ENCODE measurements at places on chromosomes 6 and 20.

DNA sequence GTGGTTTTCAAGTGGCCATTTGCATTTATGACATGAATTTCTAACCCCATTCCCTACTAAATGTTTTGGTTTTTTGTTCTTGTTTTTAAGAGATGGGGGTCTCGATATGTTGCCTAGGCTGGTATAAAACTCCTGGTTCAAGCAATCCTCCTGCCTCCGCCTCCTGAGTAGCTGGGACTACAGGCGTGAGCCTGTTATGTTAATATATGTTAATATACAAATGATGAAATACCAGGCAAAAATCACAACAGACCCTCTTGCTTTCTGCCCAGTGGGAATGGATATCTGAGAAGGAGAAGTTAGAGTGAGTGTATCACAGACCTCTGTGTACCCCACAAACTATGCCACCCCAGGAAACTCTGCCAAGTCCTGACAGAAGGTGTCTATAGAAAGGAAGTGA is 66.2 kb downstream of the CDC40 start:
- no peak for DNase-seq

- no peak for DNase-seq
These were observed 18.4 kb upstream of the SPAG4 start for GRCh38 chr20:35597186-35597585.

- DNase-seq: peak; percentile 71
These were observed 92.8 kb downstream of the CLIC5 start for GRCh38 chr6:45922728-45923351.

- DNase-seq: no peak
These were observed 178.1 kb upstream of the MOCS1 start for GRCh38 chr6:40112350-40112749.

DNA sequence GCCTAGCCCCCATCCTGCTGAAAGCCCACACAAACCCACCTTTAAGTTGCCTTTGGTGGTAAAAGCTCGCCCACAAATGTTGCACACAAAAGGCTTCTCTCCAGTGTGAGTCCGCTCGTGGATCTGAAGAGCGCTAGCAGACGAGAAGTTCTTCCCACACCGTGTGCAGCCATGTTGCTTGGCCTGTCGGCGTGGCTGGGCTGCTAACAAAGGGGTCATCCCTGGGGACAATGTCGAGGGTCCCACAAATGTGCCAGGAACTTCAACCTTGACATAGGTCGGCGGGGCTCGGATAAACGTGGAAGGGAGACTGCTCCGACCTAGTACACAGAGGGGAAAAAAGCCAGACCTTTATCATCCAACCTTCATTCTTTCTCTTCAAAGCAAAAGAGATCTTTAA is 13.5 kb downstream of the SALL4 start:
- no peak for DNase-seq

GRCh38 chr20:6533761-6534479 is 233.6 kb upstream of the BMP2 start:
- DNase-seq: no peak

DNA sequence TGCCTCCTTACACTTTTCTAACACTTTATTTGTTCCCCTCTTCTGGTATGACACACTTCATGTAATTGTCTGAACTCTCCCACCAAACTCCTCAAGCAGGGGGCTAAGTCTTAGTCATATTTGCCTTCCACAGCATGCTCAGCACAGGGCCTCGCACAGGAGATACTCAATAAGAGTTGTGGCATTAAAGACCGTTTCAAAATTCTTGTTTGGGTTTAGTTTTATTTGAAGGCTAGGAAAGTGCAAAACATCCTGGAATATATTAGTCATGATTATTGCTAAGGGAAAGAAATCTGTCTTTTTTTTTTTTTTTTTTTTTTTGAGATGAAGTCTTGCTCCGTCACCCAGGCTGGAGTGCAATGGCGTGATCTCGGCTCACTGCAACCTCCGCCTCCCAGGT is 137.6 kb upstream of the ECI2 start:
- DNase-seq: no peak

GRCh38 chr6:52519618-52520017 is 57.2 kb downstream of the TRAM2 start:
- DNase-seq: no peak

- DNase-seq: no peak
These were observed 62.7 kb downstream of the ANKS1A start for GRCh38 chr6:34951731-34952130.

DNA sequence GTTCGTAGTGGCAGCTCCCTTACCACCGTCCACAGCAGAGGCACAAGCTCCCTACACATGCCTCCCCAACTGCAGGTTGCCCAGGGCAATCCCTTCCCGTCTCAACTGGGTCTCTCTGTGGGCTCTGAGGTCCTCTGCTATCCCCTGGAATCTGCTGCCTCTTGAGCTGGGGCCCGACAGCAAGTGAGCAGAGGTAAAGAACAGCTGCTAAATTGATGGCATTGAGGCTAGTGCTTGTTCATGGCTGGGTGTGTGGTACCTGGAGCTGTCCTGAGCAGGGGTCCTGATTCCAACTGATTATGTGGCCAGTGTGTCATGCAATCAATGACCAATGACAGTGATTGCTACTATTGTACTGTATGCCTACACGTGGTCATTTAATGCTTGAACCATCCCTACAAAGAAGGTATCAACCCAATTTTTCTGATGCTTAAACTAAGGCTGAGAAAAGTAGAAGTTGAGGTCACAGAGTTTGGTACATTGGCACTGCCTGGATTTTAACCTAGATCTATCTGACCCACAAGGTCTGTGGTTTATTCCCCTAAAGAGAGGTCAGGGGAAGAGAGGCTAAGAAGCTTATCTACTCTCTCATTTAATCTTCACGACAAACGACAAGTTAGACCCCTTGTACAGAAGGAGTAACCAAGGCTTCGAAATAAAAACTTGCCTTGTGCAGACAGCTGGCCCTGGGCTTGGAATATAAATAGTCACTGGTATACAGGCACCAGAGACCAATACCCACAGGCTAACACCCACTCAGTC is 41.1 kb downstream of the HNF4A start:
- no peak for DNase-seq

- DNase-seq: peak; percentile 54
These were observed 26.2 kb downstream of the BCAS1 start for GRCh38 chr20:54044156-54044555.

GRCh38 chr6:14747881-14748520 is 497.9 kb upstream of the JARID2 start:
- DNase-seq: peak; percentile 51

- no peak for DNase-seq
These were observed 10.0 kb downstream of the YTHDF1 start for GRCh38 chr20:63205896-63206295.

GRCh38 chr6:36817847-36818246 is 21.4 kb downstream of the CPNE5 start:
- no peak for DNase-seq

- no peak for DNase-seq
These were observed 3.3 kb downstream of the PTPRK start for GRCh38 chr6:128517124-128517523.

DNA sequence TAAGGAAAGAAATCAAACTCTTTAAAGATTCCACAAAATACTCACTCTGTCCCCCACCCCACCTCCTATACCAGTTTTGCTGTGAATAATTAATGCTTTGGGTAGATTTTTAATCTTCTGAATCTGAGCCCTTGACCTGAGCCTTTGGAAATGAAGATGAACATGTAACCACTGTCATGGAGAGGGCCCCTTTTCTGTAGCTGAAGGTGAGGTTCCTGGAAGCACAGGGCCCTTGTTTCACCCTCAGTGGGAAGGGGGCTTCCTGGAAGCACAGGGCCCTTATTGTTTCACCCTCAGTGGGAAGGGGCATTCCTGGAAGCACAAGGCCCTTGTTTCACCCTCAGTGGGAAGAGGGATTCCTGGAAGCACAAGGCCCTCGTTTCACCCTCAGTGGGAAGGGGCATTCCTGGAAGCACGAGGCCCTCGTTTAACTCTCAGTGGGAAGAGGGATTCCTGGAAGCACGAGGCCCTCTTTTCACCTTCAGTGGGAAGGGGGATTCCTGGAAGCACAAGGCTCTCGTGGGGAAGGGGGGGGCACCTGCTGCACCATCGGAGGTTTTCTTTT is 75.7 kb downstream of the DACT2 start:
- DNase-seq: no peak

GRCh38 chr6:91152824-91153223 is 566.0 kb upstream of the MAP3K7 start:
- no peak for DNase-seq

DNA sequence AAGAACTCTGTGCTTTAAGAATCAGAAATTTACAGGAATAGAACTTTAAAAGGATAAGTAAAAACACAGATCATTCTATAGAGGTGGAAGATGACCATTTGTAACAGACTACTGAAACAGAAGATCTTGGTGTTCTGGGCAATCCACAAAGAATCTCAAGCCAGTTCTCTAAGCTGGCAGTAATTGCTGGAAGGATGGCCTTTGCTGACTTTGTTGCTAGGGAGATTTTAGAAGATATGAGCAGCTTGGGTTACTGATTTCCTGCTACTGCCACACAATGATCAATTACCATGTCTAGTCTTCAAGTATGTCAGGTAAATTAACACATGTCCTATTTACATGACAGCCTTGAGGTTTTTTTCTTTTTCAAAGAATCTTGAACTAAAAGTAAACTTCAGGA is 31.1 kb downstream of the SNAP91 start:
- no peak for DNase-seq

DNA sequence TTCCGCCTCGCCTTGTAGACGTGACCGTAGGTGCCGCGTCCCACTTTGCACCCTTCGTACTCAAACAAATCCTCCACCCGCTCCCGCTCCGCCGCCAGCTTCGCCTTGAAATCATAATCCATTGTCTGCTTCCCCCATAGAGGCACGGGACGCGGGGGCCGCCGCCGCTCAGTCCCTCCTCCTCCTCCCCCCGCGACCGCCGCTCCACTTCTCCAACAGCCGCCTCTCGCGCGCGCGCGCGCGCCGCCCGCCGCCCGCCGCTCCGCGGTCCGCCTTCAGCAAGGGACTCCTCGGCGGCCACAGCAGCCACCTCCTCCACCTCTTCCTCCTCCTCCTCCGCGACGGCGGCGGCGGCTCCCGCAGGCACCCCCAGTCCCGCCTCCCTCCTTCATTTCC is 256 bp downstream of the CDK19 start:
- DNase-seq: no peak

DNA sequence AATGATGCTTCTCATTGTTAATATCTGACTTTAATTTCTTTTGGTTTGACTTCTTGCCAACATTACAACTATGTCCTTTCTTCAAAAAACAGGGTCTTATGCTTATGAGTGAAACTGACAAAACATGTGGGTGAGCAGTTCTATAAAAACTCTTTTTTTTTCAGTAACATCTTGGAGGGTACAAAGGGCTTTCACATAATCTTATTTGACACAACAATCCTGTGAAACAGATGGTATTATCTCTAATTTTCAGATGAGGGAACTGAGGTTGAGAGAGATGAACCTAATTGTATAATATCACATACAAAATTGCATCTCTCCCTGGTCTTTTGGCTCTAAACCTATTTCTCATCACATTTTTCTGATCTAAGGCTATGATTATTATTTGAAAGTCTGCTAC is 38.3 kb downstream of the MAPK14 start:
- no peak for DNase-seq

GRCh38 chr20:36745234-36745926 is 510 bp downstream of the NDRG3 start:
- DNase-seq: no peak

DNA sequence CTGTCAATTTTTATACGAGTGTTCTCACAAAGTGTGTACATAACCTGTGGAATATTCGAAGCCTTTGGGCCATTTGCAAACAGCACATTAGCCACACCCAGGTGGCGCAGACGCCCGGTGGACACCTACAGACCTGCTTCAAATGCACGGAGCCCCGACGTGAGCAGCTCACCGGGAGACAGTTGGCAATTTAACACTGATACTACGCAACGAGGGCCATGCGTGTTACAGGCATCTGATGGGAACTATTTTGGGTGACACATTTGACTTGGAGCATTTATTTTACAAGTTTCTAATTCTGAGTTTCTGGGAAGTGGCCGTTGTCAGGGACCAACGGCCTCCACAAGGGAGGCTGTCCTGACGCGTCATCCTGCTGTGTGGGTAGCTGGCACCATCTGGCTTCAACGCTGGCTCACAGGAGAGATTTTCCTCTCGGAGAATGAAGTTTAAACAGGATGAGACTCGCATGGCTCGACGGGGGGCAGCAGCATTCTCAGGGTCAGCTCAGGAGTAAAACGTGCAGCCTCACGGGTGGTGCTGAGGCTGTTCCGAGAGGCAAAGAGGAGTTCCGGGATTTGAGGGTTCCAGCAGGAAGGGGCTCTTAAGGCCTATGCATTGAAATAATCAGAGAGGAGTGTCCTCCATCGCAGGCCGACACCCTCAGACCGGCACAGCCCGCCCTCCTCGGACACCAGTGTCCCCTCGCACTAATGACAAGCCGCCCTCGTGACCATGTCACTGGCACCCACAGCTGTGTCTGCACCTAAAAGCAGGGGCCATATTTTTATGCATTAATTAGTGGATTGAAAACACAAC is 207.4 kb downstream of the DLL1 start:
- no peak for DNase-seq

DNA sequence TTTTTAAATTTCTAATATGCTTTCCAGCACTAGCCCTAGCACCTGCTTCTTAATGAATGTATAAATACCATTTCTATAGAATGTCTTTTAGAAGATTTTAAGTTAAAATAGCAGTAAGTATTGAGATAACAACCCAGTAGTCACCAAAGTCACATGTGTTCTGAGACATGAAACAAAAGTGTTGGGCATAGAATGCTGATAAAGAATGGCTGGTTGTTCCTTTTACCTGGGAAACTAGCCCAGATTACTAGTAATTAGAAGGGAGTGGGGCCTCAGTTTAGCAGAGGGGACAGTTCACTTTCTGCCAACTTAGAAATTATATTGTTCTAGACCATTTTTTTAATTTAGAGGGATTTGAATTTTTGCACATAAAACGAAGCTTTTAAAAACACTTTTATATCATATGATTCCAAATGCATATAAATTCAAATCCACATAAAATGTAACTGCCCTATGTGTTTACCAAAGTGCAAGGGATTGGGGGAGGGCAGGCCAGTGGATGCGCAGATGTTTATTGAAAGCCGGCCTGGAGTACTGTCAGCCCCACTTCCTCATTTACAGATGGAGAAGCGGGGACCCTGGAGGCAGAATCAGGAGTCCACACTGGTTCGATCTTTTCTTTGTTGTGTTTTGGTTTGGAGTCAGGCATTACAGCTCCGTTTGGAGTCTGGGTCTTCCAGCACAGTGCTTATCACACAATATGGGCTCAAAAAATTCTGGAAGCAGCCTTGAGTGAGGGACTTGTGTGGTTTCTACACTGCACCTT is 139.8 kb downstream of the ZDHHC14 start:
- DNase-seq: no peak

Data from A172 (cell line).